ENCODE measurements at places on chromosomes 11 and 22.

DNA sequence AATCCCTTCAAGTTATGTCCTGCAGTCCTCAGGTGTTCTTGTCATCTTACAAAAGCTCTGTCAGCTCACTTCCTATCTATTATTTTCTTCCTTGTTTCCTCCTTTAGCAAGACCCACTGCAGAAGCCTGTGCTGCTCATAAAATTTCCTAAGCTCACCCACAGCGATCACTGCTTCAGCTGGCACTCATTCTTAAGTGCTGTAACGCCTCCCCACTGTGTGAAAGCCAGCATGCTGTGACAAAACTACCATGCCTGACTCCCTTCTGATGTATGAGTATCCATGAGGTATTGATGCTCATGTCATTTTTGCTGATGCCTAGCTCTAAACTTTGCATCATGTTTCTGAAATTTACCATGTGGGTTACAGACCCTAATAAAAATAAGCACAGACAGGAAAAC is 41.5 kb upstream of the CNTN5 start:
- DNase-seq = no peak

DNA sequence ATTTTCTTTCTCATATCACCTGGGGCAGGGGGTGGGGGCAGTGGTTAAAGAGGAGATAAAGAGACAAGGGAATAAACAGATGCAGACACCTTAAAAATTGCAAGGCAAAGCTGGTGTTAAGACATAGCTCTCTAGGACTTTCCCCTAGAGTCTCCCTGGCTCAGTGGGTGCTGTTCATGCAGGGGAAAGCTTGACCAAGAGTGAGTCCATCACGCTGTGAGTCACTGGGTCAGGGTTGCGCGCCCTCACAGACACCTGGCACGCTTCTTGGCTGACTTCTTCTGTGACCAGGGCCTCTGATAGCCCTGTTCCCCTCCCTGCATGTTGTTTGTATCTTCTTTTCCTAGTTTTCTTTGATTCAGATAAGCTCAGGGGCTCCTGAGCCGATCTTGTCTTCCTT is 31.9 kb downstream of the COMMD9 start:
- DNase-seq = no peak

DNA sequence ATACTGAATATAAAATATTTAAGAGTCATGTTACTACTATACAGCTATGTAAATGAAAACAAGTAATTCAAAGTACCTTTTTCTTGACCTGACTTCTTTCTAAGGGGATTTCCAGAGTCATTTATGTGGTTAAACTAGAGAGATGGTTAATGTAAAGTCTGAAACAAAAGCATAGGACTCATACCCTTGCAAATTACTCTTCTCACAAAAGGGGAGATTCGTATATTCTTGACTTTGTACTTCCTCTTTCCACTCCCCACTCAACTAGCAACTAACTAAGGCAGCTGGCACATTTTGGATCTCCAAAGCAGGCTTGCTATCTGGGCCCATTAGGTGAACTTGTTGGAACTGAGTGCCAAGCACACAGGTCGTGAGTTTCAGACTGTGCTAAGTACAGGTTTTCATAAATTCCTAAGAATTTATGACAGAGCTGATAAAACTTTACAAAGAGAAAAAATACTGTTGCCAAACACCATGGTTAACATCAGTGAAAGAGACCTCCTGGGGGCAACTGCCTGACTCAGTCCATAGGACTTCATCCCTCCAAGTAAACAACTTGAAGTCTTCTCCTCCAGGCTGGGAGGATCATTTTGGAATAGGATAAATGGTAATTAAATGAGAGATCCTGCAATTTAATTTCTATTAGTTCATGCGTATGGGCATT is 77.0 kb upstream of the DDI1 start:
- no peak for DNase-seq

DNA sequence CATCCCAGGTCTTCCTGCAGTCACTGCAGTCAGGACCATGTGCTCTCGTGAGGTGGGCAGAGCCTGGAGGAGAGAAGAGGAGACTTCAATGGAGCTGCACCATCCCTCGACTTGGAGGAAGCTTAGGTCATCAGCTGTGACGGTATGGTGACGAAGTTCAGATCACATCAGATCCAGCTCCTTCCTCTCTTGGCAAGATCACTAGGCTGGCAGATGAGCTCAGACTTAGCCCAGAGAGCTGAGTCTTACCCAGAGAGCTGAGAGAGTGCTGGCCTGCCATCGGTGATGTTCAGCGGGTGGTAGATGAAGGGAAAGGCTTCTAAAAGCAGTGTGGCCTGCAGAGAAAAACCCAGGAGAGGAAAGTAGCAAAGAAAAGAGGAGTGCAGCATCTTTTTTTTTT is 1.8 kb upstream of the SLC15A3 start:
- DNase-seq = no peak

DNA sequence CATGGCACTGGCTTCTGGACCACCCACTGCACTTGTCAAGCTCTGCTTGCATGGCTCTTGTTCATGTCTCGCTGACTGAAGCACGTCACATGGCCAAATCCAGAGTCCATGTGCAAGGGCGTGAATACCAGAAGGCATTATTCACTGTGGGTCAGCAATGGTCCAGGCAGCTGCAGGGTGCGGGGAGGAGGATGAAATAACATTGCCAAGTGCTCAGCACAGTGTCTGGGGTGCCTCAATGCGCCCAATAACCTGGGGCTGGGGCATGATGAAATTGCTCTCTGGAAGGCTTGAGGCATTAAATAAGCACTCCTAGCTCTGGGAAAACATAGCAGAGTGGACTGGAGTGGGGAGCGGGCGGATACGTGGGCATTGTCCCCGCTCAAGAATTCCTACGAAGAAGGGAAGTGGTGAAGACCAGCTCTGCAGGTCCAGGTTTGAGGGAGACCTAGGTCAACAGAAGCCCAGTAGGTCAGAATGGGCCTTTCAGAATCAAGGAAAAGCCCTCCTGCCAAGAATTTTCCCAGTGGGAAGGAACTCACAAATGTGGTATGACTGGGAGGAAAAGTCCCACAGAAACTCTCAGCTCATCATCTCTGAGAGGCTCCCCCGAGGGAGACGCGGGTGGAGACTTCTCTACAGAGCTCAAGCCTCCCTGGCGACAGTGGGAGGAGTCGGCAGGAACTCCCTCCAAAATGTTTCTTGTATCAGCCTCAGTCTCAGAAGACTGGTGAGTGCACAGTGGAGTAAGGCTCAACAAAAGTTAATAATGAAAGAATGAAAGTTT is 15.3 kb upstream of the ACCSL start:
- DNase-seq = no peak

DNA sequence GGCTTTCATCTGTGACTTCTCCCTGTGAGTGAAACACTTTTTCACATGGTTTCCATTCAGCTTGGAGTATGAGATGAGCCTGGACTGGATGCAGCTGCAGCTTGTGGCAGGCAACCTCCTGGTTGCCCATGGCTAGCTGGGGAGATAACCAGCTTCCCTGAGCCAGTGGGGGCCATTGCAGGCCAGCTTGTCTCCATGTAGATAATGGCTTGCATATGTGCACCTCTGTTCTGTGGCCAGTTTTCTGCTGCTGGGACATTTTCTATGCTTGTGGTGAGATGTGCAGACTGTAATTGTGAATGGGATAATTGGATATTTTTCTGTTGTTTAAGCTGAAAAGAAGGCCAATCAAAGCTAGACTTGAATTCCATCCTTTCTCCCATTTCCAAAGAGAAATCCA is 38.5 kb downstream of the INSC start:
- DNase-seq = no peak

DNA sequence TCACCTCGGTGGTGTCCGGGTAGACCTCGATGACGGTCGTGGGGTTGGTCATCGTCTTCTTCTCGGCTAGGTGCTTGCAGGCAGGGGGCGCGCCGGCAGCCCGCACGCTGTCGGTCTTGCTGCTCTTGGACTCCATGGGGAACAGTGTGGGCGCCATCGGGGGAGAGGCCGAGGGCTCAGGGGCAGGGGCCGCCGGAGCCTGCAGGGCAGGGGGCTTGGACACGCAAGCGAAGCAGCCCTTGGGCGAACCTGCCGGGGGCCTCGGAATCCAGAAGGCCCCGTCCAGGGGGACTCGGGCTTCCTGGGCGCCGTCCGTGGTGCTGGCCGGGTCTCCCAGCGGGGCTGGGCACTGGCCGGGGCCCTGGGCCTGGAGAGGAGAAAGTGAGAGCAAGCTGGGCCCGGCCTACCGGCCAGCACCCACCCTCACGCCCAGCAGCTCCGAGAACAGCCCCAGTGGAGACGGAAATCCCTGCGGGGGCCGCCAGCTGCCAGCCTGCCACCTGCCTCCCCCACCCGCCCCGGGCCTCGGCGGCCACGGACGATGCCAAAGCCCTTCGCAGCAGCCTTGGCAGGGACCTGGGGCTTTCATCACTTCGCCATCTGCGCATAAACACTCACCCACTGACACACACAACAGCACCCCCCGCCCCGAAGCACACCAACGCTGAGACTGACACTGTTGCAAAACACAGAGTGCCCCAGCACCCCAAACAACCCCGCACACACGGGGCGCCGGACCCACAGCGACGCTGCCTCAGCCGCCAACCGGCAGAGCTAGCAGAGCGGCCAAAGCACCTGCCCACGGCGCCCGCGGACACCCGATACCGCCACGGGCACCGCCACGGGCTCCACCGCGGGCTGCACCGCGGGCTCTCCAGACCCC is 2.4 kb downstream of the IFITM10 start:
- DNase-seq = no peak

- no peak for DNase-seq
Observed at GRCh38 chr11:134412203-134413042, at the start of gene B3GAT1. Gene B3GAT1, minus strand, starts transcription at chr11:134412242. Its CDS starts 24,583 bp downstream, at chr11:134387659.

- no peak for DNase-seq
Observed at GRCh38 chr22:23938328-23939016, 22.5 kb downstream of the GSTT2B start.

DNA sequence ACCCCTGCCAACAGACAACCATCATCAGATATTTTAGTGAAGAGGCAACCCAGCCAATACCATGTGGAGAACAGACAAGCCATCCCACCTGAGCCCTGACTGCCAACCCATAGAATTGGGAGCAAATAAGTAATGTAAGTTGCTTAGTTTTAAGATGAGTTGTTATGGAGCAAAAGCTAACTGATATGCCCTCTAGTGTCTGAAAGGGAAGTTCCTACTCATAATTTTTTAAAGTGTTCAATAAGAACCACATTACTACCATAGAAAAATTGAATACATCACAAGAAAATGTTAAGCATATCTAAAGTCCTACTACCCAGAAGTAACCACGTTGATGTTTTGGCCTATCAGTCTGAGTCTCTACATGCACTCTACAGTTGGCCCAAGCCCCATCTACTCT is 50.8 kb upstream of the SLC36A4 start:
- no peak for DNase-seq

DNA sequence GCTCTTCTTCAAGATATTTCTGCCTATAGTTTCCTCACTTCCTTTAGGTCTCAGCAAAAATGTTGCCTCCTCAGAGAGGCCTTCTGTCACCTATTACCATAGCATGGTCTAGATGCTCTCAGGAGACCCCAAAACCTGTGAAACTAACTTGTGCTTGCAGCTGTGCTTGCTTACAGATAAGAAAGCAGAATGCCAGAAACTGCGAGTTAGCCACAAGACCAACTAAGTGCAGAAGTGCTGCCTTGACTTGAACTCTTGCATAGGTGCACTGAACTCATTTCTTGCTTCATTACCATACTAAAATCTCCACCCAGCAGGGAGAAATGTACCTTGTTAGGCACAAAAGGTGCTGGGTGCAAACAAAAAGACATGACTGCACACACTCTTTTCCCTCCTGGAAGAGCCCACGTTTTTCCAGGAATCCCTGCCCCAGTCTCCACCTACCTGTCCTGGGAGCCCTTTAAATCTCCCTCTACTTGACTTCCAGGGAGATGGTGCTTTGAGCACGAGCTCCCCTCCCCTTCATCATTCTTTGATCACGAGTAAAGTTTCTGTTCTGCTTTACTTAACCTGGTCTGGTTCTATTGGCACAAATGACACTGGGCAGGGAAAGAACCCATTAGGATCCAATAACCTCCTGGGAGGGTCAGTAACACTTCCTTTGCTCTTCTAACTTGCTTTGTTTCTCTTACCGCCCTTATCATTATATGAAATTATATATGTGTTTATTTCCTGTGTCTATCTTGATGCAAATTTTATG is 137.7 kb upstream of the DDI1 start:
- DNase-seq = no peak
